ENCODE measurements at places on chromosomes 16 and 17.

GRCh38 chr16:79825002-79825401 is 224.5 kb upstream of the MAF start:
- H3K27ac ChIP-seq = no peak overlapping the region
- DNase-seq = no peak
- H3K36me3 ChIP-seq = no peaks in the 10 kb centered on the region
- no peak overlapping the region for H3K4me3 ChIP-seq
- H3K27me3 ChIP-seq = no peaks in the 10 kb centered on the region
- no peaks in the 10 kb centered on the region for H3K4me1 ChIP-seq

- H3K27ac ChIP-seq = peak within 1 kb of the TSS; percentile 64
- no peaks in the 10 kb centered on the region for H3K36me3 ChIP-seq
- DNase-seq = no peak
- H3K4me1 ChIP-seq = no peaks in the 10 kb centered on the region
- peak within 1 kb of the TSS; percentile 44 for H3K4me3 ChIP-seq
- no peaks in the 10 kb centered on the region for H3K27me3 ChIP-seq
Observed at GRCh38 chr16:55478827-55479429, at the start of gene MMP2. Gene MMP2, plus strand, starts transcription at chr16:55479198. Its CDS starts 282 bp downstream, at chr16:55479480.

GRCh38 chr17:78736526-78737079 is 45.5 kb downstream of the CYTH1 start:
- no peaks in the 10 kb centered on the region for H3K27me3 ChIP-seq
- H3K4me3 ChIP-seq = peak overlapping the region; percentile 47
- H3K36me3 ChIP-seq = no peaks in the 10 kb centered on the region
- H3K27ac ChIP-seq = peak overlapping the region; percentile 86
- peak; percentile 96 for DNase-seq

GRCh38 chr17:68870161-68870826 is 84.9 kb downstream of the ABCA8 start:
- no peaks in the 10 kb centered on the region for H3K27me3 ChIP-seq
- H3K27ac ChIP-seq = no peak overlapping the region
- DNase-seq = no peak
- H3K4me1 ChIP-seq = no peaks in the 10 kb centered on the region

GRCh38 chr17:8264320-8264719 is 15.2 kb downstream of the PFAS start:
- H3K4me1 ChIP-seq = no peaks in the 10 kb centered on the region
- no peak overlapping the region for H3K27ac ChIP-seq
- H3K36me3 ChIP-seq = no peaks in the 10 kb centered on the region
- H3K27me3 ChIP-seq = no peaks in the 10 kb centered on the region
- DNase-seq = no peak

DNA sequence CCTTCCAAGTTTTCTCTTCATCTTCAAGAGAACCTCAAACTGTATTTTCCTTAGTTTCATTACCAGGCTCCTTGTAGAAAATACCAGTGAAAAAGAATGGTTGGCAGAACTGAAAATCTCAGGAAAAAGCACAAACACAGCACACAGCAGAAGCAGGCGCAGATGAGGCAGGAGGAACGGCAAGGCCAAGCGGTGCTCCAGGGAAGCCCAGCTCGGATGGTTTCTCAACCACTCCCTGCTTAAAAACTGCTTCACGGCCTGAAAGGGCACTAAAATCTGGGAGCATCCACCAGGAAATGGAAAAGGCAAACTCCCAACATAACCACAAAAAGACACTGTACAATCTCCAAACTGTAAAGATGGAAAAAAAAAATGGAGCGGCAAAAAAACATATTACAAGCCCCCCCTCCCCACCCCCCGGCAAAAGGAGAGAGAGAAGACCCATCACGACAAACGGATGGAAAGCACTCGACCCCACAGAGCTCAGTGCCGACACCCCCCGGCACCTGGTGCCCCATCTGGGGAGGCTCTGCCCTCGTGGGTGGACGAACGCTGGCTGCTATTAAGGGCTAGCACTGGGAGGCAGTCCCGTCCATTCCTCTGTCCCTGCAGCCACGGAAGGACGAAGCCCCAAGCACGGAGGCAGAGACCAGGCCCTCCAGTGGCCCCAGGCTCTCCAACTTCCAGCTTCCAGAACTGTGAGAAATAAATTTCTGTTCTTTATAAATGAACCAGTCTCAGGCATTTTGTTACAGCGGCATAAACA is 127.5 kb downstream of the ZNF778 start:
- H3K36me3 ChIP-seq = no peaks in the 10 kb centered on the region
- no peaks in the 10 kb centered on the region for H3K27me3 ChIP-seq
- no peak for DNase-seq

DNA sequence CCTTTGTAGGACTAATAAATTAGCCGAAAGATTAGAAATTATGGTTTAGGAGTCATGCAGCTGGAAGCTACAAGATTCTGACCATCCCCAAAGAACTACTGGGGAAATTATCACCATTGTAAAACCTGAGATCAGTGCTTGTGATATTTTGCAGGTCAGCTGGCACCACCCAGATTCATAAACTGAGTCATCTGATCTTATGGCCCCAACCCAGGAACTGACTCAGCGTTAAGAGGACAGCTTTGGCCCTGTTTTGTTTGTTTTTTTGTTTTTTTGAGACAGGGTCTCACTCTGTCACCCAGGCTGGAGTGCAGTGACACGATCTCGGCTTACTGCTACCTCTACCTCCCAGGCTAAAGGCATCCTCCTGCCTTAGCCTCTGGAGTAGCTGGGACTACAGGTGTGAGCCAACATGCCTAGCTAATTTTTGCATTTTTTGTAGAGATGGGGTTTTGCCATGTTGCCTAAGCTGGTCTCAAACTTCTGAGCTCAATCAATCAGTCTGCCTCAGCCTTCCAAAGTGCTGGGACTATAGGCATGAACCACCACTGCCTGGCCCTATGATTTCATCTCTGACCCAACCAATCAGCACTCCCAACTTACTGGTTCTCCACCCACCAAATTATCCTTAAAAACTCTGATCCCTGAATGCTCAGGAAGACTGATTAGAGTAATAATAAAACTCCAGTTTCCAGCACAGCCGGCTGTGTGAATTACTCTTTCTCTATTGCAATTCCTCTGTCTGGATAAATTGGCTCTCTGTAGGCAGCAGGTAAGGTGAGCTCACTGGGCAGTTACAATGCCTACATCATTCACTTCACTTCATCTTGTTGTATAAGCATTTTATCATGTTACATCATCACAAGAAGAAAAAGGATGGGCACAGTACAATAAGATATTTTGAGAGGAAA is 79.4 kb upstream of the KSR1 start:
- peaks cover 11% of the 10 kb centered on the region for H3K4me1 ChIP-seq
- no peak overlapping the region for H3K27ac ChIP-seq
- no peaks in the 10 kb centered on the region for H3K36me3 ChIP-seq
- DNase-seq = no peak
- H3K27me3 ChIP-seq = no peaks in the 10 kb centered on the region
- H3K4me3 ChIP-seq = no peak overlapping the region

All from prostate gland (tissue), 2 donors.